ENCODE measurements at places on chromosomes 3 and 15. TPM values are rescaled to one million over a fixed set of nuclear protein-coding genes. Genes with fewer than 3 reads are reported as not detected.

The ROPN1 gene
- not detected for total RNA-seq

The CPLX3 gene
- total RNA-seq: not detected

The RLBP1 gene
- not detected for total RNA-seq

The CELSR3 gene
- 3.1 TPM for total RNA-seq

The CLDN16 gene
- 0.15 TPM for total RNA-seq

The LRRC49 gene
- total RNA-seq: 8.5 TPM

The TIPIN gene
- total RNA-seq: 24.3 TPM

The TRH gene
- not detected for total RNA-seq

The TTC23 gene
- total RNA-seq: 13.0 TPM

The GOLGA8S gene
- not detected for total RNA-seq

The MYO5C gene
- 0.06 TPM for total RNA-seq

The SMCO1 gene
- total RNA-seq: not detected

The THAP10 gene
- 9.4 TPM for total RNA-seq

The PRR23A gene
- total RNA-seq: not detected

The RAB6B gene
- total RNA-seq: 1.5 TPM

The FANCD2OS gene
- total RNA-seq: not detected

The ZKSCAN7 gene
- total RNA-seq: 0.99 TPM

The IL17RC gene
- total RNA-seq: 23.0 TPM

The SEMA7A gene
- 0.53 TPM for total RNA-seq

The ZBTB11 gene
- 11.7 TPM for total RNA-seq

The LIPH gene
- 1.5 TPM for total RNA-seq

The DLEC1 gene
- not detected for total RNA-seq

The GPR62 gene
- not detected for total RNA-seq

The CLRN1 gene
- not detected for total RNA-seq

The TTLL13 gene
- 0.06 TPM for total RNA-seq

The CISH gene
- total RNA-seq: 0.23 TPM

The CADPS gene
- total RNA-seq: 0.17 TPM

The TTLL3 gene
- 4.4 TPM for total RNA-seq

The C3orf85 gene
- not detected for total RNA-seq

The PAQR5 gene
- 5.7 TPM for total RNA-seq

The KY gene
- not detected for total RNA-seq

The SUCNR1 gene
- 1.2 TPM for total RNA-seq

The MYO5A gene
- total RNA-seq: 21.4 TPM

The MRPL47 gene
- total RNA-seq: 96.8 TPM

The GRM2 gene
- total RNA-seq: not detected

The CCDC33 gene
- total RNA-seq: 2.8 TPM

The CCR2 gene
- total RNA-seq: not detected

The GPR149 gene
- not detected for total RNA-seq

The ELL3 gene
- total RNA-seq: 1.3 TPM

The VEPH1 gene
- total RNA-seq: 8.9 TPM

The TRMT10C gene
- total RNA-seq: 37.7 TPM

The CYFIP1 gene
- 38.4 TPM for total RNA-seq

The PLCD1 gene
- total RNA-seq: 7.6 TPM

The CMTM8 gene
- total RNA-seq: 2.5 TPM

The TNFSF10 gene
- 9.5 TPM for total RNA-seq

The TM4SF1 gene
- total RNA-seq: 152 TPM

The TRPM1 gene
- total RNA-seq: not detected

The RAB43 gene
- 15.9 TPM for total RNA-seq

The GRAMD2A gene
- total RNA-seq: 0.33 TPM

The PHLDB2 gene
- 28.9 TPM for total RNA-seq
